ENCODE measurements at places on chromosomes 13 and 19.

GRCh38 chr13:113076681-113077401 lies 28.8 kb upstream of the F7 start:
- no peak for DNase-seq

DNA sequence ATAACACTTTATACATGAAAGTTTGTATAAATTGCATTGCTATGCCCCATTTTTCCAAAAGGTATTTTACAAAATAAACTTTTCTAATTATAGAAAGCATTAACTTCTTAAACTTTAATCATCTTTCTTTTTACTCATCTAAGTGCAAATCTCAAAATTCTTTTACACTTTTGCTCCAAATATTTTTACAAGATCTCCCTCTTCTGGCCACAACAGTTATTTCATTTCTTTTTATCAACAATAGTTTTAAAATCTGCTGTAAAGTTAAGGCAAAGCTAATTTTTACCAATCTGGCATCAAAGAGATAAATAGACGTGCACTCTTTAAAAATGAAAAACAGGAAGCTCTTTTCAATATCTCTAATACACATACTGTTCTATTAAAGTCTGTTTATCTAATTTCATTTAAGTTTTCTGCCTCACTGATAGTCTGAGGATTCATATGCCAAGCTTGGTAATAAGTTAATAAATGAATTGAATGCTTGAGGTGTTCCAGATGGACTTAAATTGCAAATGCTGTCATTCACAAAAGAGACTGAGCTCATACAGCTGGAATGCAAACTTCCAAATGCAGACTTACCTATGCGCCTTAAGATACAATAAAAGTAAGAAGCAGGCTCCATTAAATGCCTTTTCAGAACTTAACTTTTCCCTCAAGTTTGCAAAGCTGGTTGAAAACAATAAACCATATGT lies 583.0 kb upstream of the ATXN8OS start:
- no peak for DNase-seq

GRCh38 chr19:34308381-34309367 lies 54.3 kb downstream of the GARRE1 start:
- no peak for DNase-seq

- DNase-seq, result no peak
These were observed 647.6 kb upstream of the SPRY2 start for GRCh38 chr13:80988391-80989151.

GRCh38 chr13:93550236-93550635 lies 323.6 kb downstream of the GPC6 start:
- DNase-seq, result no peak

DNA sequence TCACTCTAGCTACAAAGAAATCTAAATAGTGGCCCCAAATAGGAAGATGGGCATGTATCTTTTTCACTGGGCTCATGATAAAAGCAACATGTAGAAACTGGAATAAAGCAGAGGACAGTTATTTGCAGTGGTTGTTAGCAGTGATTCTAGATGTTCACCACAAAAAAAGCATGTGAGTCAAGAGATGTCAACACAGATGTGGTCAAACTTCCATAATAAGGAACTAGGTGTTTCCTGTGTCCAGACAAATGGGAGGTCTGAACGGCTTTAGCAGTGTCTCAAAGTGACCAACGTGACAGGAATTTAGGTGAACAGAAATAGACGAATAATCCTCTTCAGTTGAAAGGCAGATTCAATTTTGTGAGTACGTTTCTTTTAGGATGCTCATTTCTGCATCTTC lies 162.7 kb downstream of the TBC1D4 start:
- no peak for DNase-seq

DNA sequence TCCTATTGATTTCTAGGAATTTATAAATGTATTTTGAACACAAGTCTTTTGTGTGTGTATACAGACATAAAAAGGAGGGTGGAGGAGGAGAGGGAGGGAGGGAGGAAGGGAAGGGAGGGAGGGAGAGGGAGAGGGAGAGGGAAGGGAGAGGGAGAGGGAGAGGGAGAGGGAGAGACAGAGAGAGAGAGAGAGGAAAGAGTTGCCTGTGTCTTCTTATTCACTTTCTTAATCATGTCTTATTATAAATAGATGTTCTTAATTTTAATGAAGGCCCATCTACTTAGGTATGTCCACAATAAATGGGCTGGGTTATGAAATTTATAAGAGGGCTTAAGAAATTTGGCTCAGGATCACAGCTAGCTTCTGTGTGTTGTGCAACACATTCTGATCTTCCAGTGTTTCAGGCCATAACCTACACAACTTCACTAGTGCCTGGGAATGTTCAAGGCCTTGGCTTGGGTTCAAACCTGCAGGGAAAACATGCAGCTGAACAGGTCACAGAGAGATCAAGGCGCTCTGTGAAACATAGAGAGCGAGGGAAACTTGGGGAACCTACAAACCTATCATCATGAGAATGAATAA lies 39.3 kb downstream of the ZNF45 start:
- no peak for DNase-seq

Data from osteocyte (in vitro differentiated cells).